ENCODE measurements at places on chromosomes 13 and 19. TPM values are rescaled to one million over a fixed set of nuclear protein-coding genes. Genes with fewer than 3 reads are reported as not detected.

Gene CGB3
- polyA plus RNA-seq, result not detected

Gene ZNF814
- 13.8 TPM for polyA plus RNA-seq

GRCh38 chr19:40745402-40745780 lies 4.9 kb downstream of the ACTMAP start:
- DNase-seq, result no peak

- no peak for DNase-seq
Measured at GRCh38 chr19:9636018-9636417, 15.0 kb upstream of the ZNF561 start.

Measured in keratinocyte (primary cell).